ENCODE measurements at places on chromosomes 6 and 20. TPM values are rescaled to one million over a fixed set of nuclear protein-coding genes. Genes with fewer than 3 reads are reported as not detected.

DNA sequence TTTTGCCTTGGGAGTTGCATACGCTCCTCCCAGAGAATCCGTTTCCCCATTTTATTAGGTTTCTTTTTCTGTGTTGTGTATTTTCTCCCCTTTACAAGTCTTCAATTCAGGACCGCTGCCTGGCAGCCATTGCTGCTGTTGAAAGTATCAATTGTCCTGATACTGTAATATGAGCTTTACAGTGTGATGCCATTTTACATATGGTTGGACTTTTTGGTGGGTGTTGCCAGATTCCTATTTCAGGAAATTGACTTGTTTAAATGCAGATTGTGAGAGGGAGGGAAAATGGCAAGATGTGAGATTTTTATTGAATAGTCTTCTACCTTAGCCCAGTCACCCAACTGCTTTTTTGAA is 1.2 kb downstream of the PANK2 start:
- H3K27me3 ChIP-seq: no peaks in the 10 kb centered on the region
- no peak for DNase-seq
- H3K36me3 ChIP-seq: no peaks in the 10 kb centered on the region
- H3K4me3 ChIP-seq: peak overlapping the region; percentile 75

DNA sequence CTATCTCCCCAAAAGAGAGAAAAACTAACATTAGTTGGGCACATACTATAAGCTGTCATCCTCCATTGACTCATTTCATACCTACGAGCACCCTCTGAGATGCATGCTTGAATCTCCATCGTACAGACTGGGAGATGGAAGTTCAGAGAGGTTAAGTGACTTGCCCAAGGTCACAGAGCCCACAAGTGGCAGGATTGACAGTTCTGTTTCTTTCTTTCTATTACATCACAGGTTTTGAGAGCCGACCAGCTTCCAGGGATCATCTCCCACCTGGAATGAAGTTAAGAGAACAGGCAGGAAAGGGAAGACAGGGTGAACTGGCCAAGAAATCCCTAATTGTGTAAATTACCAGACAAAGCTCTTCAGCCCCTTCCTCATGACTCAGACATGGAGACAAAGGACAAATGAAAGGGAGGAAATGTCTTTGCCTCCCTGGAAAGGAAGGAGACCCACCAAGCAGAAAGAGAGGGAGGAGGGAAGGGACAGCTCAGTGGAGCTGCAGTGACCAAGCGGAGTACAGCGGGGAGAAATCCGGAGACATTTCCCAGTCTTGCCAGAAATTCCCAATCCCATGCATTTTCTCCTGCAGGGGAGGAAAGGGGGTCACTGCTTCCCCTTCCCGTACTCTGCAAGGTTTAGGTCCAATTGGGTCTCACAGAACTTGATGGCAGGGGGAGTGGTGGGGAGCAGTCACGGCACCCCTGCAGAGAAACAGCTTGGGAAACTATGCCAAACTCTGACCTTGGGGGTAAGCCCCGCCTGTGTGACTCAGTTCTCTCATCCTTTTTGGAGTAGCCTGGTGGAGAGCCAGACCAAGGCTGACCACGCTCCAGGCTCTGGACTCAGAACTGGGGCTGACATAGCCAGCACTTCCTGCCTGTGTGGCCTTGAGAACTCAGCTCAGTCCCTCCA is 154.3 kb downstream of the ANKRD60 start:
- no peak for DNase-seq
- H3K36me3 ChIP-seq: no peaks in the 10 kb centered on the region
- no peak overlapping the region for H3K27ac ChIP-seq
- no peak overlapping the region for H3K4me3 ChIP-seq
- H3K27me3 ChIP-seq: no peaks in the 10 kb centered on the region
- H3K4me1 ChIP-seq: no peaks in the 10 kb centered on the region

DNA sequence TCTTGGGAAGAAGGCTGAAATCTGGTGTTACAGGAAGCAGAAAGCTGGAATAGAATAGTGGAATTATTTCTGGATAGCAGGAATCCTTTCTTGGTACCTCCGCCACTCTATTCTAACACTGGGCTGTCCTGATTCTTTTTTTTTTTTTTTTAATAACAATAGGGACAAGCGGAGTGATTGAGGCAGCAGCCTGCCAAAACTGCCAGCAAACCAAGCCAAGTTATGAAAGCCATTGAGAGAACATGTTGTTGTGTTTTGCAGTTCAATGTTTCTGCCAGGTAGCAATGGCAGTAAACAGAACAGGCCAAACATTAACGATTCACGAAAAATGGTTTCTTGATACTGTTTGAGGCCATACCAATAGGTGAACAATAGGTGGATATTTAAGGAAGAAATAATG is 47.1 kb downstream of the SLC26A8 start:
- H3K27ac ChIP-seq: no peak overlapping the region
- no peaks in the 10 kb centered on the region for H3K36me3 ChIP-seq
- peaks cover 34% of the 10 kb centered on the region for H3K4me1 ChIP-seq
- no peaks in the 10 kb centered on the region for H3K27me3 ChIP-seq
- DNase-seq: no peak
- no peak overlapping the region for H3K4me3 ChIP-seq

DNA sequence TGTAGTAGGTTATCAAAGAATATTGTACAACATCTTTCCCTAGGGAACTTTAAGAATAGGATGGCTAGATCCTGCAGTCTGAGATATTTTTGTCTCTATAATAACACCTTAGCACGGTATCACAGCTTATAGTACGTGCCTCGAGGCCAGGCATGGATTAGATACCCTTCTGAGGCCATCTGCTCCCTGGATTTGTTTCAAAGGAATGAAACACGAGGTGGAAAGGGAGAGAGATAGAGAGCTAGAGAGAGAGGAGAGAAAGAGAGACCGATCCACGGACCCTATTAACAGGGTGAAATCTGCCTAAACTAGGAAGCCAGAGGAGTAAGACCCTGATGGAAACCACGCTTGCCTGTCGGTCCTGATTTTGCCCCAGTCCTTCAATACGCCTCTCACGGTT is 92.5 kb downstream of the CD83 start:
- DNase-seq: no peak
- no peaks in the 10 kb centered on the region for H3K4me1 ChIP-seq
- peak overlapping the region; percentile 85 for H3K4me3 ChIP-seq
- H3K36me3 ChIP-seq: no peaks in the 10 kb centered on the region
- H3K27me3 ChIP-seq: no peaks in the 10 kb centered on the region
- no peak overlapping the region for H3K27ac ChIP-seq

- no peaks in the 10 kb centered on the region for H3K36me3 ChIP-seq
- H3K27ac ChIP-seq: no peak overlapping the region
- H3K4me3 ChIP-seq: peak overlapping the region; percentile 51
- peak; percentile 52 for DNase-seq
- no peaks in the 10 kb centered on the region for H3K4me1 ChIP-seq
These were observed 14.5 kb downstream of the FOXC1 start for GRCh38 chr6:1624058-1624850.

Gene PRDM13
- total RNA-seq: not detected

Gene HSPA1L
- 0.37 TPM for total RNA-seq
